Hypothalamus (tissue), 51 donors: ENCODE measurements at places on chromosomes 4 and X.

- DNase-seq = no peak
These were observed 3.5 kb downstream of the SH3KBP1 start for GRCh38 chrX:19883878-19884277.

GRCh38 chrX:96835660-96836289 lies 47.9 kb upstream of the RPA4 start:
- no peak for DNase-seq

DNA sequence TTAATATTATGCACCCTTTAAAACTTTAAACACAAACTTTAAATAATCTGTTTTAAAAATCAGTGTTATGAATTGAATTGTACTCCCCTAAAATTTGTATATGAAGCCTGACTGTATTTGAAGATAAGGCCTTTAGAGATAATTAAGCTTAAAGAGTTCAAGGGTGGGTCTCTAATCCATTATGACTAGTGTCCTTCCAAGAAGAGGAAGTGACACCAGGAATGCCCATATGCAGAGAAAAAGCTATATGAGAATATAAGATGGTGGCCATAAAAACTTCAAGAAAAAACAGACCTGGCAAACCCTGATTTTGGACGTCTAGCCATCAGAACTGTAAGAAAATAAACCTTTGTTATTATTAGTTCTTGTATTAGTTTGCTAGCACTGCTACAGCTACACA lies 29.0 kb downstream of the UGT2A2 start:
- DNase-seq = no peak

- no peak for DNase-seq
These were observed 96.8 kb upstream of the GRIA3 start for GRCh38 chrX:123087326-123087725.

DNA sequence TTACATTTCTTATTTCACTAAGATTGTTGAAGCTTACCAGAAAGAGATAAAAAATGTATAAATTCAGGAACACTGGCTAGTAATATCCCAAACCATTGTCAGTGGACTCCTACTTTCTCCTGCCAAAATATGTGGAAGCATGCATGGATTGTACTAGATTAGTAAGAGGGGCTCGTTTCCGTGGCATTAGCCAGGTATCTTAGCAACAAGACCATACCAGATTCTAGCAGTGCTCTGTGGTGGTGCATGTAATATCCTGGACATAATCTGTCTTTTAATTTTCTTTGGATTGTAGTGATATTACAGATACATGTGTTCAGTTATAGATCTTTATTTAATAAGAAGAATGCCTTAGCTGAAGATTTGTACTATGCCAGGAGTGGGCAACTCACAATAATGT lies 371.9 kb upstream of the PITX2 start:
- no peak for DNase-seq

DNA sequence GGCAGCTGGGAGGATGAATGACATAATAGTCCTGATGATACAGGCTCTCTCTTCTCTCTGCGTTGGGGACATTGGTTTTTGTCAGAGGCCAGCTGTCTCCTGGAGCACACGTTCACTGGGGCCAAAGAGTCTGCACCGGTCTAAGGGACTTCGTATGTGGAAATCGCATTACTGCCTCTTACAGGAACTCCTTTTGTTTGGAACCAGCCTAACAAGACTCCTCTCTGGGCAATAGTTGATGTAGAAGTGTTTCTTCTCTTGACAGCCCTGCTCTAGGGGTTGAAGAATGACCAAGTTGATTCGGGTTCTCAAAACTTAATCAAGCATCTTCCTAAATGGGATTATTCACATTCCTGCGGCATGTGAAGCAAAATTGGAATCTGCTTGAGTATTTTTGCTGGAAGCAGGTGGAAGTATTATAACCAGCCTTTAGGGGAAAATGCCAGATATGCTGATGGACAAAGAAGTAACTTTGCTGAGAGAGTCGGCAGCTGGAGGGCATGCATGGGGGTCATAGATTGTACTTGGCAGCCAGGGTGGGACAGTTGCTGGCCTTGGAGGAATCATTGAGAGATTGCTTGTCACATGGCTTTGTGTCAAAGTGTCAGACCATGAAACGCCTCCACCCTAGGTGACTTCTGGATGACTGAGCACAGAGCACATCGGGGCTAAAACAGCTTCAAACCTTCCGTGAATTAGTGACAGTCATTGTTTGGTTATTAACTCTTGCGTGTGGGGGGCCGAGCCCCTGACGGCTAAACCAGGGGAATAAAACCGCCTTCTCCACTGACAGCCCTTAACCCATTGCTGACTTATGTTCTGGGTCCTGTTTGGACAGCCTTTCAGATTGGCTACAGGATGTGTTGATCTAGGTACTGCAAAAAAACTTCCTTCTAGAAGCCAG lies 34.4 kb upstream of the SLC34A2 start:
- DNase-seq = no peak

GRCh38 chr4:86908251-86908657 lies 16.0 kb upstream of the C4orf36 start:
- no peak for DNase-seq

GRCh38 chr4:95084584-95084983 lies 326.8 kb downstream of the BMPR1B start:
- no peak for DNase-seq

DNA sequence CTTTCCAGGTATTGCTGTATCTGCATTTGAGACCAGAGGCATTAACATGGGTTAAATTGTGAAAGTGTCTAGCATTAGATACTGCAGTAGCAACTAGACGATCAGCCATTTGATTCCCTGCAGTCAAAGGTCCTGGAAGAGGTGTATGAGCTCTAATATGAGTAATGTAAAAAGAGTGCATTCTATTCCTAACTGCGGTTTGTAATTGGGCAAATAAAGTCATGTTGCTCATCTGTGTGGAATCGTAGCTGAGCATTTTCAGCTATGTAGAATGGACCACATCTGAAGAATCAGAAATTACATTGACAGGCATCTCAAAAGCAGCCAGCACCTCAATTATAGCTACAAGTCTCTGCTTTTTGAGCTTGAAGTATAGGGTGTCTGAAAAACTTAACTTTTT lies 157.6 kb downstream of the ZNF518B start:
- DNase-seq = no peak

- DNase-seq = no peak
These were observed 81.2 kb downstream of the ABLIM2 start for GRCh38 chr4:8077181-8078108.

- DNase-seq = no peak
These were observed 56.3 kb downstream of the CCDC149 start for GRCh38 chr4:24856586-24856985.

DNA sequence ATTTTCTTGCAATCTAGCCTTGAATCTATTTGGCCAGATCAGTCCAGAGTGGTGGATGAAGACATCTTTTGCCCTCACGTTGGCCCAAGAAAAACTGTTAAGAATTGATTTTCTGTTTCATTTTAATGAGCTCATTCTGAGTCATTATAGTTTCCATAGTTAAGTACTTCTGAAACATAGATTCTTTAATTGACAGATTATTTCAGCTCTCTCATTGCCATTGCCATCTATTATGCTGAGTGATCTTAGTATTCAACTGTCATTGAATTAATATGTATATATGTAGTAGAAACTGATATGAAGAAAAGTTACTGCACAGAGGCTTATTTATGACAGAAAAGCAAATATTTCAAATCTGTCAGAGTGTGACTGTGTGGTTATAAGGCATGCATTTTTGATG lies 45.5 kb upstream of the PPP1R2C start:
- DNase-seq = no peak
